ENCODE measurements at places on chromosomes 2 and 18.

- DNase-seq, result no peak
These were observed 197.6 kb downstream of the BCL11A start for GRCh38 chr2:60355849-60356261.

DNA sequence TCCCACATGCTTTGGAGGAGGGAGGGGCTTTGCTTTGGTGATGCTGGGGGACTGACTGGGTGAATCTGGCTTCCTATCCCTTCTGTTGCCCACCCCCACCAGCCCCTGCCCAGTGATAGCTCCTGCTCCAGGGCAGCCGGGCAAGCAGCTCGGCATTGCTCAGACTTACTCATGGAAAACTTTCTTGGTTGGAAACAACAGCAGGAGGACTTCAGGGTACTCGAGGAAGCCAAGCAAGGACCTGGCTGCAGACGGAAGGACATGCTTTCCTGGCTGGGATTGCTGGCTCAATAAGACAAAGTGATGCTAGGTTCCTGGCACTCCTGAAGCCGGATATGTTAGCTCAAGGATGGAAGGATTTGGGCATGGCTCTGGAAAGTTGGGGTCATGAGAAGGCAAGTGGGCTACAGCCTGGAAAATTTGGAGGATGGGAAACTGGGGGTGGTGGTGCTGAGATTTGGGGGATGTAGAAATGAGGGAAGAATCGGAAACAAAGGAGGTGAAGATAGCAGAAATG, 3.1 kb downstream of the SPEG start:
- DNase-seq, result no peak

GRCh38 chr2:101396316-101396717, 9.0 kb upstream of the CREG2 start:
- DNase-seq, result no peak

GRCh38 chr2:136402281-136402680, 284.3 kb upstream of the CXCR4 start:
- DNase-seq, result no peak
